ENCODE measurements at places on chromosomes 7 and 10.

- DNase-seq = peak; percentile 95
Measured at GRCh38 chr7:154928136-154929005, 74.6 kb downstream of the PAXIP1 start.

DNA sequence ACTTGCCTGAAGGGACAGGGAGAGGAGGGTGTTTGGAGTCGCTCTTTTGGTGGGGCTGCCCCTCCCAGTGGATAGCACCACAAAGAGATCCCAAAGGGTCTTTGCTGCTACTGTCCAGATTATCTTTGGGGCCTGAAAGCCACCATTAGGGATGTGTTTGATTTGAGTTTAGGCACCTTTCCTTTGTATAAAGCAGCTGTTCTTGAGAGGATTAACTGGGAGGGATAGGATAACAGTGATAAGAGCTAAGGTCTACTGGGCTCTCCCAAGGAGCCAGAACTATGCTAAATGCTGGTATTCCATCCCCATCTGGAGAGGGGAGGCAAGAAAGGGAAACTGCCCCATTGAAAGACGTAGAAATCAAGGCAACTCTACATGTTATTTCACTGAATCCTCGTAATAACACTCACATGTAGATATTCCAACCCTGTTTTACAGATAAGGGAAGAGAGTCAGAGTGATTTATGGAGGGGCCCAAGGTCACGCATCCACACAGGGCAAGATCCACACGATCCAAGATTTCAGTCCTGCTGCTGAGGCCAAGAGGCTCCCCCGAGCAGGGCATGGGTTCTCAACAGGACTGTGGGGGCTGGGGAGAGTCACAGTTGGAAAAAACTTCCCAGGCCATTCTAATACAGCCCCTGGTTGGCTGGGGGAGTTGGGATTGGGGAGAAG lies 11.1 kb upstream of the TCF7L2 start:
- no peak for DNase-seq

DNA sequence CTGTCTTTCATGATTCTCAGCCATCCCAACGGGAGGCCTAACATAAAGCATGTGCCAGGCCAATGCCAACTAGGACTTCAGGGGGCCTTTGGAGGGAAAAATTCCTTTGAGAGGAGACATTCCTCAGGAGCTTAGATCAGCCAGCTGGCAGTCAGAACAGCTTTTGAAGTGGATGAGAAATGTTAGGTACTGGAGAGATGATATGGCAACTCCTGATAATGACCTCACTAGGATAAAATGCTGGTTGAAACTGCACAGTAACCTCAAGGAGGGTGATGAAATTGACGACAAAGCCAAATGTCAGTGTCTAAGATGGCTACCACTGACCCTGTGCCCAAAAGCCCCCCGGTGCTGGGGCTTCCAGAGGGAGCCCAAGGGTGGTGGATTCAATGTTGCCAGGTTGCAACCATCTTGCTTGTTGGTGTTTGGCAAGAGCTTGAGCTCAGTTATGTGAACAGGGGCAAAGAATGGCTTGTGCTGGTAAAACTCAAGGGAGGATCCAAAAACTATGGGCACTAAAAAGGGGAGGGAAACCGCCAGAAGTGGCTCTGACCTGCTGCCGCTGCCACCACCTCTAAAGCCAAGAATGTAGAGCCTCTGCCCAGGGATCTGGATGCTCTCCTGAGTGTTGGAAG lies 121.2 kb downstream of the UBE2H start:
- DNase-seq = no peak

GRCh38 chr10:88045096-88045495 lies 181.7 kb downstream of the PTEN start:
- DNase-seq = no peak
